ENCODE measurements at places on chromosomes 12 and 14.

DNA sequence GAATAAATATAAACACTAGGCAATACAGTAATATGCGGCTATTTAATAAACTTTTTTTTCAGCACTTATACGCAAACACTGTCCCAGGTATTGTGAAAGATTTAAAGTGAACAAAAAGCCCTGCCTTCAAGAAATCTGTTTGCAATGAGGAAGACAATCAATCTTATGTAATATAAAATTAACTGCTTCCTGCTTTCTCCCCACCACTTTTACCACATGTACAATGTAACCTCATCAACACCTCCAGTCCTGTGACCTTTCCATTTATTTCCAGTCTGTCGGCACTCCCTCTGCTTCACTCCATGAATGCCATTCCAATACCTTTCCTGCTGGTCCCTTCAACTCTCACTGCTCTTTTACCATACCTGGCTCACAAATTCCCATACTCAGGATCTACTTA, 10.5 kb downstream of the SNX6 start:
- DNase-seq: no peak

DNA sequence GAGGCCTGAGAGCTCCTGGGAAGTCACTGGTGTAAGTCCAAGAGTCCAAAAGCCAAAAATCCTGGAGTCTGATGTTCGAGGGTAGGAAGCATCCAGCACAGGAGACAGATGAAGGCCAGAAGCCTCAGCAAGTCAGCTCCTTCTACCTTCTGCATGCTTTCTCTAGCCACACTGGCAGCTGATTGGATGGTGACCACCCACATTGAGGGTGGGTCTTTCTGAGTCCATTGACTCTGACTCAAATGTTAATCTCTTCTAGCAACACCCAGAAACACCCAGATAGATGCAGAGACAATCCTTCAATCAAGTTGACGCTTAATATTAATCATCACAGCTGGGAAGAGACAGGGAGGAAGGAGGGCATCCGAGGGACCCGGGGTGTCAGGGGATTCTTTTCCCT, 305.8 kb downstream of the AACS start:
- DNase-seq: no peak

GRCh38 chr12:124026755-124027745, 54.0 kb downstream of the ZNF664 start:
- DNase-seq: no peak

DNA sequence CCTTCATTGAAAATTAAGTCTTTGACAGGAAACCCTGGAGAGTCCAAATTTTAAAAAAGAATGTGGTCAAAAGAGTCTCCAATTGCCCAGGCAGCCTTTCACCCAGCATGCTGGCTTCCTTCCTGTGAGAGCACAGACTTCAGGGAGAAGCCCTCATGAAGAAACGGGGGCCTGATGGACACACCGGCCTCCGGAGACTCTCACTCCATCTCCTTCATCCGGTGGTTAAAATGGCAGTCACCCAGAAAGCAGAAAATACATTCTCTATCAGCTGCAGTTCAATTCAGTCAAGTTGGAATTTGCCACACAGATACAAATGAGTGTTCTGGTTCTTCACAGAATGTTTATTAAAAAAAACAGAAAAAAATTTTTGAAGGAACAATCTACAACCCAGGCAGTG, 56.5 kb downstream of the CPM start:
- DNase-seq: no peak

DNA sequence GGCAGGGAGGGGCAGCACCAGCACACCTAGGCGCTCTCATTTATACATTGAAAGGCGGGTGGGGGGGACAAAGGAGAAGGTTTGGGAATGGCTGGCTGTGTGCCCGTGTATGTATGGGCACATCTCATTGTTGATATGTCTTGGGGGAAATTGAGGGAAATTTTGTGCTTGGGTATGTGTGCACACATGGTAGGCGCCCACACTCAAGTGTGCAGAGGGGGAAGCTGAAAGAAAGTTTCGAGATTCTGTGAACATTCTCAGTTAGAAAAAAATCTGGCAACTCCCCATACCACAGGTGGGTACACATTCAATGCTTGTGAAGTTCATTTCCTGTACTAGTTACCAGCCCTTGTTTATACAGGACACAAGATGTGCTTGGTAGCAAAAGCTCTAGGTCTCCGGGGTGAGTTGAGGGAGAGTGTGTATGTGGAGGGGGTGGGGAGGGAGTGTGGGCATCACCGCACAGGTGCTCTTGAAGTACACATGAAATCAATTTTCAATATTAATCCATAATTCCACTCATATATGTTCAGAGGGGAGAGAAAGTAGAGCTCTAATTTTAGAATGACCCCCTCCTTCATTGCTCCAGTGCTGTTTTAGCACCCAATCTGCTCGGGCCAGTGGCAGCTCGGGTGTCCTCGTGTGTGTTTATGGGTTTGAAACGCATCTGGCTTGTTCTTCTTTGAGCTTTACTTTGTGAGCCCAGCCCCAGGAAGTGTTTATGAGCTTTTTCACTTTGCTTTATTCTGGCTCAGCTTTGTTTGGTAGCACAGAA, 286.0 kb downstream of the ZFP36L1 start:
- DNase-seq: peak; percentile 15

Data from stimulated activated CD4-positive, alpha-beta T cell treated with anti-CD3 and anti-CD28 coated beads, Interleukin-12 subunit alpha, Interleukin-12 subunit beta, amount 100 ng/mL, for 4 hours (primary cell).